Iris pigment epithelial cell (primary cell): ENCODE measurements at places on chromosomes 16 and 17.
A peak's percentile ranks its signal among the peaks of the same experiment; 100 is the strongest.

DNA sequence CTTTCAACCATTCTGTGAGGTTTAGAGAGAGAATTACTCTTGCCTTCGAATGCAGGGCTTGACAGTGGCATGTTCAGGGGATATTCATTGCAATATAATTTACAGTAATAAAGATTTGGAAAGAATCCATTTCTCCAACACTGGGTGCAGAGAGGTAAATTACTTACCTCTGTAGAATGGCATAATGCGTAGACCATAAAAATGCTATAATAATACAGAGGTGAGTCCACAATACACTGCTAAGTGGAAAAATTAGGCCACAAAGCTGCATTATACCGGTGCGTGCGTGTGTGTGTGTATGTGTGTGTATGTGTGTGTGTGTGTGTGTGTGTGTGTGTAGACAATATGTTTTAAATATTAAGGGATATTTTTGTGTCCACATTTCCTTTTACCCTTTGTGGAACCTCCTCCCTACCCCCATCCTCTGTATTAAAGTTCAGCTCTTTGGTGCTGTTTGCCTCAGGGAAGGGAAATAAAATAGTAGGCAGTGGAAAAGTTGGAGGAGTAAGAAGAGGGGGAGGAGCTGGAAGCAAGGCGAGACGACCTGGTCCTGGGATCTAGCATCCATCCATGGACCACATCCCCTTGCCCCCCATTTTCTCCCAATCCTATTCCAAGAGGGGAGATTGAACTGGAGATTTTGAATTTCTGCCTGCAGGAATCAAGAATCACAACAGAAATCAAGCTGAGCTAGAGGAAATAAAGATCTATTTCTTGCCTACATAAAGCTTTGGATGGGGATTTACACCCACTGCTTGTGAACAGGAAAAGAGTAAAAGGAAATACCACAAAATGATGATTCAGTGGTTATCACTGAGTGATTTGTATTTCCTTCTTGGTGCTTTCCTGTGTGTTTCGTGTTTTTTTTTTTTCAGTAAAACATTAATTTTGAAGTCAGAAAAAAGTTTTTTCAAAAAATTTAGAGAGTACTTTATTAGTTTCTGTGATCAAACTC lies 124.8 kb downstream of the RGS9 start:
- DNase-seq = peak; percentile 51

- peak; percentile 59 for DNase-seq
Observed at GRCh38 chr17:3808701-3809100, 7.7 kb upstream of the ITGAE start.

DNA sequence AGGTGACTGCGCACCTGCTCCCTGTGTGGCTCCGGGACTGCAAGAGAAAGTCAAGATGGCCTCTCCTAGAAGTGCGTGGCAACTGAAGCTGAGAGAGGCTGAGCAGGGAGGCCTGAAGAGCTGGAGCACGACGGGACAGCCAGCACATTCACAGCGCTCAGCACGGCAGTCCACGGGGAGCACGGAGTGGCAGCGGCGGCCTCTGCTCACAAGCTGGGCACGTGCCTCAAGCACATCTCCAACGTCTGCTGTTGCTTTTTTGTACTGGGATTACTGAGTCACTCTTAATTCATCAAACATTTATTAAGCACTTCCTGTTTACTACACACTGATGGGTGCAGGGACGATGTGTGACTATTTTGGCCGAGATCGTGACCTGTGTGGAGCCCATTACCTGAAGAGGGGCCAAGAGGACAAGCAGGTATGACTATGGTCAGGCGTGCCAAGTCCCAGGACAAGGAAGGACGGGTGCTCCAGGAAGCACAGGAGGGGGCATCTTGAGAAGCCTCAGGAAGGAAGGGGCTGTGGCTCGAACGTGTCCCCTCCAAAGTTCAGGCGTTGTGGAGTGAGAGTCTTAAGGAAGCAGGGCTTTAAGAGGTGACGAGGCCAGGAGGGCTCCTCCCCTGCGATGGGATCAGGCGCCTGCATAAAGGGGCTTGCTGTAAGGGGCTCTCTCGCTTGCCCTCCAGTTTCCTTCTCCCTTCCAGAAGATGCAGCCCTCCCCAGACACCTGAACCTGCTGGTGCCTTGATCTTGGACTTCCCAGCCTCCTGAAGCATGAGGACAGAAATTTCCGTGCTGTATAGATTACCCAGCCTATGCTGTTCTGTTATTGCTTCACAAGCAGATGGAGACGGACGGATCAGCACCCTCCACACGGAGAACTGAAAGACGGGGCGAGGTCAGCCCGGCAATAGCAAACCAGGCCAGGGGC lies 105.8 kb downstream of the ADCY9 start:
- DNase-seq = peak; percentile 27

DNA sequence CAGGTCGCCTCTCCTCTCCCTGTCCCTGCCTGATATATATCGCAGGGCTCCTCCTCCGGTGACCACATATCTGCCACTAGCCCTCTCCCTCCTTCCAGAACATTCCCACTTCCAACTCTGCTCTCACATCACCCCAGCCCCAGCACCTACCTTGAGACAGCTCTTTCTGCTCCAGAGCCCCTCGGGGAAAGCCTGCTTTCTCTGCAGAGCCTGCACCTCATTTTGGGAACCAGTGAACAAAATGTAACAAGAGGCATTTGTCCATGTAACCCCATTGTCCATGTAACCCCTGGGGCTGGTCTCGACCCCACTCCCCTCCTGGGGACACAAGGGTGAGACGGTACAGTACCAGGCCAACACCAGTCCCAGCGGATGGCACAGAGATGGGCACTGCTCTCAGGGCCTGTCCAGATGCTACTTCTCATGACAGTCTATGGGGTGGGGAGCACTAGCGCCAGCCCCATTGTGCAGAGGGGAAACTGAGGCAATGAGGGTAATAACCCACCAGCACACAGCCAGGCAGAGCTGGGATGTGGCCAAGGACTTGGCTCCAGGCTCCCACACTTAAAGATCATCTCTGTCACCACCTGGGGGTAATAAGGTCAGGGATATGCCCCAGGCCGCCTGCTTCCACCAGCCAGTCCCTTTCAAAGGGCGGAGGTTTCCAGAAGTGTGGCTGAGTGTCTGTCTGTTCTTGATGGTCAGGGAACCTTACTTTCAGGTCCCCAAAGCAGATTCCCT lies 42.9 kb downstream of the TBC1D16 start:
- peak; percentile 11 for DNase-seq

GRCh38 chr17:58368860-58369213 lies 16.8 kb upstream of the SUPT4H1 start:
- no peak for DNase-seq

DNA sequence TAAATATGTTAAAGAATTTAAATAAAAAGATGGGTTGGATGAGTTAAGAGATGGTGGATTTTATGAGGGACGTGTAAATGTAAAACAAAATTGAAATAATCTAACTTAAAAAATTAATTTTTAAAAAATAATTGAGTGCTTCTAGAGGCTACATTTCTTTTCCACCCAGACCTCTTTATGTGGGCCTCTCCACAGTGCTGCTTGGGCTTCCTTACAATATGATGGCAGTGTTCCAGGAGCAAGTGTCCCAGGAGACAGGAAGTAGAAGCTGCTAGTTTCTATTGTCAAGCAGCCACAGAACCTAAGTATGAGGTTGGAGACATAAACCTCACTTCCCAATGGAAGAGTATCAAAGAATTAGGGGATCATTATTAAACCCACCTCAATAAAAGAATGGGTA lies 205.7 kb upstream of the CPHXL start:
- no peak for DNase-seq

GRCh38 chr16:88905563-88905962 lies 39.1 kb upstream of the PABPN1L start:
- DNase-seq = peak; percentile 8

- DNase-seq = no peak
Observed at GRCh38 chr16:16973707-16974591, 496.8 kb downstream of the XYLT1 start.

DNA sequence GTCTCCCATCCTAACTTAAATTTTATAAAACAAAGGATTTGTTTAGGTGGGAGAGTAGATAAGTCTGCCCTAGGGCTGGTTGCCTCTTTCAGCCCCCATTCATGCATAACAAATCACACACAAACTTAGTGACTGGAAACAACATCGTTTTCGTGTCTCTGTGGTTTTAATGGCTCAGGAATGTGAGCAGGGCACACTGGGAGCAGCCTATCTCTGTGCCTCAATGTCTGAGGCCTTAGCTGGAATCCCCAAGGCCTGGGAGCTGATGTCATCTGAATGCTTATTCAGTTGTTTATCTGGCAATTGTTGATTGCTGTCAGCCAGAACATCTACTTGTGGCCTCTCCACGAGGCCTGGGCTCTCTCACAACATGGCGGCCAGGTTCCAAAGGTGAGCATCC lies 101.9 kb upstream of the HSBP1 start:
- DNase-seq = peak; percentile 73

- DNase-seq = no peak
Observed at GRCh38 chr17:14699574-14700185, 398.8 kb downstream of the HS3ST3B1 start.

- DNase-seq = no peak
Observed at GRCh38 chr17:74272731-74273201, 1.3 kb upstream of the DNAI2 start.

- DNase-seq = no peak
Observed at GRCh38 chr16:71242036-71242435, 11.5 kb upstream of the HYDIN start.

- DNase-seq = peak; percentile 8
Observed at GRCh38 chr17:4583782-4584100, 588 bp upstream of the SMTNL2 start.

DNA sequence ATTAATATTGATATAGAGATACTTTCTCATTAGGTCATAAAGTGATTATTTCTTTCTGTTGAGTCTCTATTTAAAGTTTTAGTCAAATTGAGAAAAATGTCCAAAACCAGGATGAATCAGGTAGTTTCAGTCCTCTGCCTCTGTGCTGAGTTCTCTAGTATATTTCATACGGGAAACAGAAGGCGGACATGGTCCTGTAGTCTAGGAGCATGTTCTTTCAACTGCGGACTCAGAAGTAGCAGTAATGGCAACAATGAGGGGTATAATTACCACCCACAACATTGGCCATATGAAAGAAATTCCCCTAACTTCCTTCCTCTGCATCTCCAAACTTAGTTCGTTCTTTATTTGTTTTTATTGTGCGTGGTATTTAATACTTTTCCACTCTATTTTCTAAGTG lies 50.1 kb downstream of the TBX4 start:
- no peak for DNase-seq

- no peak for DNase-seq
Observed at GRCh38 chr17:29169806-29170591, 10.2 kb downstream of the MYO18A start.

DNA sequence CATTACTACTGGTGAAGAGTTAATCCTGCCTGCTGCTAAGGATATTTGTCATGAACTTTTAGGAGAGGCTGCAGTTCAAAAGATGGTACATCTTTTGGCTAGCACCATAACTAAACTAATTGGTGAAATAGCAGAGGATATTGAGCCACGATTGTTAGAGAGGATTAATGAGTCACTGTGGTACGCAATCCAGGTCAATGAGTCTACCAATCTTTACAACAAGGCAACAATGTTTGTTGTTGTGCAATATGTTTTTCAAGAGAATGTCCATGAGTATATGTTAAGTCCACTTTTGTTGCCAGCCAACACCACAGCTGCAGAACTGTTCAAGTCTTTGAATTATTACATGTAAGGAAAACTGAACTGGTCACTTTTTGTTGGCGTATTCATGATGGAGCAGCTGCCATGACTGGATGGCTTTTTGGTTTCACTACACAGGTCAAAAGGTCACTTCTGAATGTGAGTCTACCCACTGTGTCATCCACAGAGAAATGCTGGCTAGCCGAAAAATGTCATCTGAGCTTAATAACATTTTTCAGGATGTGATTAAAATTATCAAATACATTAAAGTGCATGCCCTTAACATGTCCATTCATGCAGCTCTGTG lies 402.6 kb upstream of the KIF2B start:
- DNase-seq = no peak

DNA sequence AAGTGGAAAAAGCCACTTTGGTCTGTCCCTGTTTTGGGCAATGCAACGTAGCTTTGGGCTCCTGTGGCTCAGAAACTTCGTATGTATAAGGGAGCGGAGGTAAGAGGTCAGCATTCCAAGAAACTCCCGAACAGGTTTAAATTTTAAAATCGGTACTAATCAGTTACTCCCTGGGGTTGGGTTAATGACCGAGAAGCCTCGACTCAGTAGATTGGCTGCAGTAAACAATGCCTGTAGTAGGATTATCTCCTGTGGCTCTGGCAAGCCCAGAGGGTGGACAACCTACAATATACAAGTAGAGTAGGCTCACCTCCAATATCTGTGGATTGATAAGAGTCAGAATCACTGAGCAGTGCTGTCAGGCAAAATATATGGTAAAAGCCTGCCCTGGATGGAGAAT lies 1.6 kb upstream of the GNA13 start:
- no peak for DNase-seq

DNA sequence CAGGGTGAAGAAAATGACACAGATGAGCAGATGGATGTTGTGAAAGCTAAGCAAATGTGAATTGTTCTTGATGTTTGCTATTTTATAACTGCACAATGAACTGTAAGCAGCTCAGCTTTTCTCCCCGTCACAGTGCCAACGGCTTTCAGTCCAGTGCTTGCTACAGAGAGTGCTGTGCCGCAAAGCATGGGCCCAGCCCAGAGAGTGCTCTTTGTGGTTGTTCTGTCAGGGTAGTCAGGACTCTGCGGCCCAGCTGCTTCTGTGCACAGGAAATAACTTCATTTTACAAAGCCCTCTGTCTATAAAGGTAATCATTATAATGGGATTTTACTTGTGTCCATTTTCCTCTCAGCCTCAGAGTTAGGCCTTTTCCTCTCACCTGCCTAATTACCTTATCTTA lies 39.1 kb downstream of the CDRT15 start:
- DNase-seq = no peak

DNA sequence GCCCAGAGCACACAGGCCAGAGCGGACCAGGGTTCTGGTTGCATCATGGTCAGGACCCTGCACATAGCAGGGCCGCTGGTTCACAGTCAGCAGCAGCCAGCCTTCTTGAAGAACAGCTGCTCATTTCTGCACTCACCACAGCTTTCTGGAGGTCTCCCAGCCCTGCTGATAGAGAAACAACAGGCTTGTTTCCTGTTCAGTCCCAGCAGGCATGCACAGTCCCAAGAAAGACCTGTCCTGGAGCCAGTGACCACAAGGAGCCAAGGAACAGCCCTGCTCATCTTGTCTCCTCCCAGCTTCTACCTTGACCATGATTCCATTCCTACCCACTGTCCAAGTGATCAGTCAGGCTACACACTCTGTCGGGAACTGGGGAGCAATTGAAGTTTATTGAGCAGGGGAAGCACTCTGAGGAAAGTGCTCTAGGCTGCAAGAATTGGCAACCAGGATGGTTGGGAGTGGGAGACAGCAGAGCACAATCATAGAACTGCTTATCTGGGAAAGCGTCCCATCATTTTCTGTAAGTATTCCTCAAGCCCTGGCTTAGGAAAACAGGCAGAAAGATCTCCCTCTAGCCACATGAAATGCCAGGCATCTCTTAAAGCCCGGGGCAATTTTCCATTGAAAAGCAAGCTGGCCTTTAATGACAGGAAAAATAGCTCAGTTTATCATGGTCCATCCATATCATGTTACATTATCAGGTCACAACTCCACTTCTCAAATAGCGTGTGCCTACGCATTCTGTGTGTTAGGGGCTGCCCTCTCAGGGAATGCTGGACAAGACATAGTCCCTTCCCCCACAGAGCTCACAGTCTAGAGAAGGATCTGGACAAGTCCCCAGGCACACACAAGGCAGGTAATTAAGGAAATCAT lies 155.4 kb upstream of the FOXF1 start:
- peak; percentile 63 for DNase-seq
